ENCODE measurements at places on chromosomes 3 and 15.

DNA sequence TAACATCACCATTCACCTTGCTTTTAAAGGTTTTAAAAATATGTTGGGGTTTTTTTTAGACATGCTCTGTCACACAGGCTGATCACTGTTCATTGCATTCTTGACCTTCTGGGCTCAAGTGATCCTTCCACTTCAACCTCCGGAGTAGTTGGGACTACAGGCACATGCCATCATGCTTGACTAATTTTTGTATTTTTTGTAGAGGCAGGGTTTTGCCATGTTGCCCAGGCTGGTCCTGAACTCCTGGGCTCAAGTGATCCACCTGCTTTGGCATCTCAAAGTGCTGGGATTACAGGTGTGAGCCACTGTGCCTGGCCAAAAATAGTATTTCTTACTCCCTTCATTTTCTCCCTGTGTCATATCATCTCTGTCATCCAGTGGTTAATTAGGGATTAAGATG lies 101.4 kb downstream of the PIK3R4 start:
- DNase-seq = no peak
- H3K27me3 ChIP-seq = no peaks in the 10 kb centered on the region
- H3K36me3 ChIP-seq = no peaks in the 10 kb centered on the region
- H3K4me3 ChIP-seq = no peak overlapping the region
- no peak overlapping the region for H3K27ac ChIP-seq
- no peaks in the 10 kb centered on the region for H3K4me1 ChIP-seq

DNA sequence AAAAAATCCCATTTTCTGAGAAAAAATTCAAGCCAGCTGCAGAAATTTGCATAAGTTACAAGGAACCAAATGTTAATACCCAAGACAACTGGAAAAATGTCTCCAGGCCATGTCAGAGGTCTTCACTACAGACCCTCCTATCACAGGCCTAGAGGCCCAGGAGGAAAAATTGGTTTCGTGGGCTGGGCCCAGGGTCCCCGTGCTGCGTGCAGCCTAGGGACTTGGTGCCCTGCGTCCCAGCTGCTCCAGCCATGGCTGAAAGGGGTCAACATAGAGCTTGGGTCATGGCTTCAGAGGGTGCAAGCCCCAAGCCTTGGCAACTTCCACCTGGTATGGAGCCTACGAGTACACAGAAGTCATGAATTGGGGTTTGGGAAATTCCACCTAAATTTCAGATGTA lies 78.0 kb downstream of the MYH15 start:
- no peak for DNase-seq
- no peak overlapping the region for H3K4me3 ChIP-seq
- peaks cover 5% of the 10 kb centered on the region for H3K4me1 ChIP-seq
- no peaks in the 10 kb centered on the region for H3K27me3 ChIP-seq
- H3K27ac ChIP-seq = no peak overlapping the region

- DNase-seq = no peak
- peaks cover 12% of the 10 kb centered on the region for H3K27me3 ChIP-seq
- no peak overlapping the region for H3K4me3 ChIP-seq
- H3K4me1 ChIP-seq = no peaks in the 10 kb centered on the region
- no peaks in the 10 kb centered on the region for H3K36me3 ChIP-seq
Measured at GRCh38 chr3:187841560-187841959, 96.3 kb upstream of the BCL6 start.

GRCh38 chr3:9349321-9350117 lies 13.3 kb upstream of the THUMPD3 start:
- peaks cover 15% of the 10 kb centered on the region for H3K4me1 ChIP-seq
- no peaks in the 10 kb centered on the region for H3K36me3 ChIP-seq
- no peak overlapping the region for H3K4me3 ChIP-seq
- peak overlapping the region; percentile 16 for H3K27ac ChIP-seq
- DNase-seq = no peak

GRCh38 chr3:101172516-101172915 lies 147.9 kb downstream of the IMPG2 start:
- no peak overlapping the region for H3K27ac ChIP-seq
- H3K36me3 ChIP-seq = no peaks in the 10 kb centered on the region
- H3K4me1 ChIP-seq = no peaks in the 10 kb centered on the region
- H3K27me3 ChIP-seq = peaks cover 9% of the 10 kb centered on the region

DNA sequence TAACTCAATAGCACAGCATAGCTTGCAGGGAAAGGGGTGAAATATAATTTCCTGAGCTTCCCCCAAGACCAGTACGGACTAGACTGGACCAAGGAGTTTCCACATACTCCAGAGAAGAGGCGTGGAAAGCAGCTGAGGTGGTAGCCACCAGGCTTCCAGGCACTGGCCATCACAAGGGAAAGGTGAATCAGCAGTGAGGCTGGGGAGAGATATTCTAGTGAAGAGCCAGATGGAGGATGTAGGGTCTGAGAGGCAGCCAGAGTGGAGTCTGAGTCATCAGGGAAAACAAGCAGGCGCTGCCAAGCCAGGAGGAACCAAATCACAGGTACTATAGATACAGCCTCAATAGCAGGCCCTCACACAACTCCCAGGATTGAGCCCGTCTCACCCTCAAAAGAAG lies 9.6 kb upstream of the RASA2 start:
- H3K27ac ChIP-seq = no peak overlapping the region
- no peak for DNase-seq
- H3K36me3 ChIP-seq = no peaks in the 10 kb centered on the region
- no peak overlapping the region for H3K4me3 ChIP-seq
- H3K27me3 ChIP-seq = no peaks in the 10 kb centered on the region

GRCh38 chr3:180870008-180870699 lies 42.3 kb upstream of the FXR1 start:
- H3K4me1 ChIP-seq = no peaks in the 10 kb centered on the region
- DNase-seq = no peak
- H3K4me3 ChIP-seq = no peak overlapping the region
- H3K27me3 ChIP-seq = peaks cover 5% of the 10 kb centered on the region
- H3K27ac ChIP-seq = no peak overlapping the region

- H3K4me1 ChIP-seq = peaks cover 5% of the 10 kb centered on the region
- H3K36me3 ChIP-seq = peaks cover 23% of the 10 kb centered on the region
- H3K4me3 ChIP-seq = no peak overlapping the region
- H3K27me3 ChIP-seq = no peaks in the 10 kb centered on the region
Measured at GRCh38 chr3:143040261-143040879, 39.0 kb downstream of the U2SURP start.

DNA sequence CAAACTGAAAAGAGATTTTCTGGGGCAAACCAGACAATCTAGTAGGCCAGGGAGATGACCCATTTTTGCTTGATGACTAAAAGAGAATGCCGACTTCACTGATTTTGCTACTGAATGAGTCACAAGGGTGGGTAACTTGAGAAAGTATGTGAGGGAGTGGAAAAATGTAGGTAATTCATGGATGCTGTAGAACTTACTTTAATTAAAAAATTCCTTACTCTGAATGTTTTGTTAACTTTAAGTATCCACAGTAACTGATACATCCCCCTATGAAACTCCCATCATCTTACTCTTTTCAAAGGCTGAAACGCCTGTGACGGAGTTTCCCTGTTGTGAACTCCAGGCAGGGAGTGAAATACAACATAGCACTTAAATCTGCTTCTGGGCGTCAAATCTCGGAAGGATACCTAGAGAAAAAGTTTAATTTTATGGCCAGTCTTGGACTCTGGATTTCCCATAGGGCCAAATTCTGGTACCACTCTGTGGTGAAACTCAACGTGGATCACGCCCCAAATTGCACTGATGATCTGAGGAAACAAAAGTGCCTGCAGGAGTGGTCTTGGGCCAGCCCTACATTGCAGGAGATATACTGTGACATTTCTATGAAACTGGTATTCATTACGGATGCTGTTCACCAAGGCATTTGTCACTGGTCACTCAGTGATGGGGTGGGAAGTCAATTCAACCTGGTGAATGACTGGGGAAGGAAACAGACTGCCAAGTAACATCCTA lies 24.0 kb downstream of the GOLIM4 start:
- no peaks in the 10 kb centered on the region for H3K36me3 ChIP-seq
- no peaks in the 10 kb centered on the region for H3K27me3 ChIP-seq
- H3K4me1 ChIP-seq = peaks cover 2% of the 10 kb centered on the region
- no peak overlapping the region for H3K27ac ChIP-seq

- H3K27me3 ChIP-seq = no peaks in the 10 kb centered on the region
- H3K4me1 ChIP-seq = no peaks in the 10 kb centered on the region
- H3K36me3 ChIP-seq = no peaks in the 10 kb centered on the region
- H3K4me3 ChIP-seq = no peak overlapping the region
- DNase-seq = no peak
Measured at GRCh38 chr3:99286266-99286845, 352.0 kb upstream of the COL8A1 start.

DNA sequence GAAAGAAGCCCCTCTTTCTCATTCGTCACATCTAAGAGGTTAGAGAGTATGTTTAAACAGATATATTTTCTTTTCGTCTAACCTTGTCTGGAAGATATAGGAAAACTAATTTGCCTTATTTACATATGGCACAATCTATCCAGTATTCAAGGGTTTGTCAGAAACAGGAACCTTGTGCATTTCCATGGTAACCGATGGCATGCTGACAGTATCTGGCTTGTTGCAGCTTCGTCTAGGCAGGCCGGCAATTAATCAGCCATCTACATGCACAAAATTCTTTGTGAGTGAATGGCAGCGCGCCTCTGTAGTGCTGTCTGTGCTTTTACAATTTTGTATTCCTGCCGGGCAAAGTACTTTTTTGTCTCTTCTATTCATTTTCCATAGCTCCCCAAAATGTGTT lies 294.0 kb upstream of the SOX2 start:
- H3K27me3 ChIP-seq = no peaks in the 10 kb centered on the region
- no peak for DNase-seq
- no peaks in the 10 kb centered on the region for H3K36me3 ChIP-seq

GRCh38 chr15:75554717-75555116 lies 24.4 kb downstream of the PTPN9 start:
- H3K36me3 ChIP-seq = no peaks in the 10 kb centered on the region
- no peak for DNase-seq
- no peak overlapping the region for H3K4me3 ChIP-seq
- H3K27me3 ChIP-seq = no peaks in the 10 kb centered on the region
- H3K4me1 ChIP-seq = peaks cover 5% of the 10 kb centered on the region

- peaks cover 2% of the 10 kb centered on the region for H3K36me3 ChIP-seq
- no peak overlapping the region for H3K27ac ChIP-seq
- no peak for DNase-seq
- no peak overlapping the region for H3K4me3 ChIP-seq
Measured at GRCh38 chr3:99901200-99901926, 83.7 kb downstream of the CMSS1 start.

- H3K27ac ChIP-seq = no peak overlapping the region
- no peaks in the 10 kb centered on the region for H3K36me3 ChIP-seq
- DNase-seq = no peak
- no peaks in the 10 kb centered on the region for H3K4me1 ChIP-seq
Measured at GRCh38 chr3:160200353-160200752, 24.9 kb upstream of the C3orf80 start.

DNA sequence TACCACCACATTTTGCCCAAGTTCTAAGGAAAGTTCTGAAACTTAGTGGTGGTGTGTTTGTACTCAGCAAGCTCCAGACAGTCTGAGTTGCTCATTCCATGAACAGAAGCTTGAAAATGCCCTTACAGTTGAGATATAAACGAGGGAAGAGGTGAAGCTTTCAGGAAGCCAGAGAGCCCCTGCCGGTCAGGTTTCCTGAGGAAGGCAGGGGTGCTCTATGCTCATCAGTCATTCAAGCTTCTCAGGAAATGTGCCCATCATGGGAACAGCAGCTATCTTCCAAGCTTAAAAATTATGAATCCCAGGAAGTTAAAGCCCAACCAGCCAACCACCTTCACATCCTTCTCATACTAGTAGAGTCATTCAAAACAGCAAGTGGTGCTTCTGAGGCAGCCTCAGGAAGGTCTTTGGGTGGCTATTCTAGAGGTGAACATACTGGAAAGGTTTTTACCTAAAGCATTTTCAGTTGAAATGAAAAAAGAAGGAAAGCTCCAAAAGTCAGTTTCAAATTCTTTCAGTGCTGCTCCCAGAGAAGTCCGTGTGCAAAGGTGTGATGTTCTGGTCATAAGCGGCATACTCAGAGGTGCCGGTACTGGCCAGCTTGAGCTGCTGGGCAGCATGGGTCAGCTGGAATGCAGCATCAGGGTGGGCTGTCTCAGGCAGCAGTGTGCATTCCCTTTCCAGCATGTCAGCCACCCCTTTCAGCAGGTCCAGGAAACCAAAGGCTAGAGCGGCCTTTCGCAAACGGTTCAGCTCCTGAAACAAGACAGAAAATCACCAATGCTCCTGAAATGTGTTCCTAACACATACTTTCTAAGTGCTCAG lies 31.8 kb downstream of the INTS14 start:
- peaks cover 15% of the 10 kb centered on the region for H3K4me1 ChIP-seq
- peaks cover 24% of the 10 kb centered on the region for H3K36me3 ChIP-seq
- no peak for DNase-seq
- H3K27me3 ChIP-seq = no peaks in the 10 kb centered on the region
- H3K4me3 ChIP-seq = no peak overlapping the region

GRCh38 chr15:88250826-88251225 lies 5.7 kb downstream of the NTRK3 start:
- H3K27ac ChIP-seq = no peak overlapping the region
- peaks cover 24% of the 10 kb centered on the region for H3K27me3 ChIP-seq
- peaks cover 2% of the 10 kb centered on the region for H3K4me1 ChIP-seq
- DNase-seq = no peak
- H3K36me3 ChIP-seq = no peaks in the 10 kb centered on the region
- no peak overlapping the region for H3K4me3 ChIP-seq

DNA sequence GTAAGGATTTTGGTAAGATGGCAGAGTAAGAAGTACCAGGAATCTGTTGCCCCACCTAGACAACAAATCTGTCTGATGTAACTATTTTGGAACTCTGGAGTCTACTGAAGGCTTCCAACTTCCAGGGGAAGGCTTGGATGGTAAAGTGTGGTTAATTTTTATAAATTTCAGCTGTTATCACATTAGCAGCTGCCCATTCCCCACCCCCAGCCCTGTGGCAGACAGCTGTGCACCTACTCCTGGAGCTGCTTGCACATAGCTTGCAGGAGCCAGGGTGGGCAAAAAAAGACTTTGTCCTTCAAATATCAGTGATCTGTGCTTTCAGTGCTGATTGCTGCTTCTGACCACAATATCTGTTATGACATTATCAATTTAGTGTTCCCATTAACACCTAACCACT lies 47.4 kb downstream of the FRMD5 start:
- peaks cover 1% of the 10 kb centered on the region for H3K36me3 ChIP-seq
- H3K4me3 ChIP-seq = no peak overlapping the region
- no peak overlapping the region for H3K27ac ChIP-seq
- peaks cover 8% of the 10 kb centered on the region for H3K27me3 ChIP-seq
- DNase-seq = no peak
- peaks cover 3% of the 10 kb centered on the region for H3K4me1 ChIP-seq

DNA sequence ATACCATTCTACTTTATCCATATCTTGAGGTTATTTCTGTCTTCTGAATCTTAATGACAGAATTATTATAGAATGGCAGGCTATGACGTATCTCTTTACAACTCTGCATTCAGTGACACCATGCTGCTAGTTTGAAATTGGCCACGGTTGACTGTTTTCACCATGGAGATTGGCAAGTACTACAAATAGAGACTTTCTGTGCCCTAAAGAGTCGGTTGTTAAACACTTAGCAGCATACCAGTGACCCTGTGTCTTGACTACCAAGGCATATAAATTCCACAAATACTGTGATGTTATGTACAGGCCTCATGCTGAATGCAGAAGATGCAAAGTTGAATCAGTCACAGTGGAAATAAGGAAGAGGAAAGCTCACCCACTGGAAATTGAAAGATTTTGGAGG lies 67.0 kb upstream of the CADPS start:
- H3K27ac ChIP-seq = no peak overlapping the region
- DNase-seq = no peak
- no peaks in the 10 kb centered on the region for H3K27me3 ChIP-seq
- H3K4me3 ChIP-seq = no peak overlapping the region
- H3K36me3 ChIP-seq = no peaks in the 10 kb centered on the region
- H3K4me1 ChIP-seq = no peaks in the 10 kb centered on the region

GRCh38 chr15:48029642-48030041 lies 91.1 kb upstream of the SLC24A5 start:
- no peak for DNase-seq
- H3K36me3 ChIP-seq = no peaks in the 10 kb centered on the region
- H3K27me3 ChIP-seq = peaks cover 2% of the 10 kb centered on the region
- no peak overlapping the region for H3K4me3 ChIP-seq
- H3K4me1 ChIP-seq = no peaks in the 10 kb centered on the region
- H3K27ac ChIP-seq = no peak overlapping the region

Measured in memory B cell (primary cell).